ENCODE measurements at places on chromosomes 5 and 9. TPM values are rescaled to one million over a fixed set of nuclear protein-coding genes. Genes with fewer than 3 reads are reported as not detected.

Gene LRRC19
- not detected for total RNA-seq

Gene C8G
- 2.9 TPM for total RNA-seq

Gene POU5F2
- total RNA-seq: 0.39 TPM

DNA sequence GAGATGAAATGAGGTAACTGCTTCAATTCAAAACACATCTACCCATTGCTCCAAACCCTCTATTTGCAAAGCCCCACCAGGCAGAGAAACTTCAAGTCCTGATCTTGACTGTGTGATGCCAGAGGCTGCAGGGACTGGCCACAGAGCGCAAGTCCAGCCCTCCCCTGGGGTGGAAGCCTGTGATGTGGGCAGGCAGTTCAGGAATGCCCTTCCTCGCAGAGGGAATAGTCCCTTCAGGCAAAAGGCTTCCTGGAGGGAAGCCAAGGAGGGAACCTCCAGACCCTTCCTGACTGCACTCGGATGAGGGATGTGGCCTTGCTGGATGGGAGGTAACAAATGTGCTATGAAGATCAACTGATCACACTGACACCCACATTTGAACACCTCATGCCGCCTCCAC is 131.2 kb downstream of the SLIT3 start:
- no peaks in the 10 kb centered on the region for H3K4me1 ChIP-seq
- no peaks in the 10 kb centered on the region for H3K27me3 ChIP-seq
- no peaks in the 10 kb centered on the region for H3K36me3 ChIP-seq
- no peak overlapping the region for H3K4me3 ChIP-seq

Measured in Panc1 (cell line).